Urinary bladder (tissue), 4 donors: ENCODE measurements at places on chromosomes 5 and 9. TPM values are rescaled to one million over a fixed set of nuclear protein-coding genes. Genes with fewer than 3 reads are reported as not detected.

DNA sequence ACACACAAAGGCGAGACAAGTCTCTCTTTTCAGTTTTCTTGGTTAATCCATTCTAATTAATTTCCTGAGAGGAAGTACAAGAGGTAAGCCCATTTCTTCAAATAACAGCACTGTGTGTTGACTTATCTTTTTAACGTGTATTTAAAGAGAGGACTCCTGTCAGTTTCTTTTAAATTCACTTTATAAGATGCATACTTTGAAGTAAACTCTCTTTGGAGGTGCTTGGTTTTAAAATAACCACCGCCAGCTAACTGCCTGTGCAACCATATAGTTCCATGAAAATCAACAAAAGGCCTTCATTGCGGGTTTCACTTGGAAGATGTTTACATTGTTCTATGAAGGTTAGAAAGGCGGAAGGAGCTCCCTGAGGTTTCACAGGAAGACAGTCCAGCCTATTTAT is 13.1 kb upstream of the SERINC5 start:
- DNase-seq = no peak

TAF1L gene
- total RNA-seq = not detected

DNA sequence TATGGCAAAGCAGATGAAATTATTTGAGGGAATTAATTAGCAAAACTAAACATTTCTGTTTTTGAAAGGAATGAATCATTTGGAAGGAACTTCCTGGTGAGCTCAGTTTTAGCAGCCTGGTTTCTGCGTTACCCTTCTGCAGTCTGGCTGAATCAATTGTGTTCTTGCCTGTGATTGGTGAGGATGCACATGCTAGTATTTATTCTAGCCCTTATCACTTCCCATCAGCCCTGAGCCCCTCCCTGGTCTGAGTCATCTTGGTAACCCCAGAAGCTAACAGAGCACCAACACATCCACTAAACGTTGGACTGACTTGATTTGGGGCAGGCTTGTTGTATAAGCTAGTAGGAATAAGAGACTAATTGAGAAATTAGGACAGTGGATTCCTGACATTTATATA is 6.6 kb downstream of the TJP2 start:
- peak; percentile 72 for DNase-seq

DNA sequence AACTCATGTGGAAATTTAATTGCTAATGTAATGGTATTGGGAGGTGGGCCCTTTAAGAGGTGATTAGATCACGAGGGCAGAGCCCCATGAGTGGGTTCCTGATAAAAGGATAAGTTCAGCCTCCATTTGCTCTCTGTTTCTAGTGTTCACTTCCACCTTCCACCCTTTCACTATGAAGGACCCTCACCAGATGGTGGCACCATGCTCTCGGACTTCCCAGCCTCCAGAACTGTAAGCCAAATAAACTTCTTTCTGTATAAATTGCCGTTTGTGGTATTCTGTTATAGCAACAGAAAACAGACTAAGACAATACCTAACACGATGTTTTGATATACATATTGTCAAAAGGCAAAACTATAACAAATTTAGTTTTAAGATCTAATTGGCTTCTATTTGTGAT is 166.2 kb downstream of the DEPDC1B start:
- no peak for DNase-seq

GRCh38 chr5:170614065-170614490 is 110.3 kb downstream of the KCNIP1 start:
- DNase-seq = no peak

PRUNE2 gene
- 83.9 TPM for total RNA-seq

OGN gene
- 822 TPM for total RNA-seq

PAEP gene
- not detected for total RNA-seq

DNA sequence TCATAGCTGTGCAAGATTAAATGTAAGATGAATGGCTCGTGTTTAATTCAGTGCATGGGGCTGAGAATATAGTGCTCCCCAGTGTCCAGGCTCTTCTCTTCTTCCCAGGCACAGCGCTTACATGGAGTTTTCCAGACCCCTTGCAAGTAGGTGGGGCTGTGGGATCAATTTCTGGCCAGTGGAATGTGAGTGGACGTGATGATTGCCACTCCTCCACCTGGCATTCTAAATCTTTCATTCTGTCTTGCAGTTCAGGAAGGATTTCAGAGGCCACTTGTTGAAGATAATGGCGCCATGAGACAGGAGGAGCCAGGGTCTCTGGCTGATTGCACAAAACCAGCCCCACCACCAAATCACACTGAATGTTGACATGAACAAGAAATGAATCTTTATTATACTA is 7.2 kb upstream of the PIP5K1B start:
- DNase-seq = no peak
